ENCODE measurements at places on chromosomes 5 and 9.

DNA sequence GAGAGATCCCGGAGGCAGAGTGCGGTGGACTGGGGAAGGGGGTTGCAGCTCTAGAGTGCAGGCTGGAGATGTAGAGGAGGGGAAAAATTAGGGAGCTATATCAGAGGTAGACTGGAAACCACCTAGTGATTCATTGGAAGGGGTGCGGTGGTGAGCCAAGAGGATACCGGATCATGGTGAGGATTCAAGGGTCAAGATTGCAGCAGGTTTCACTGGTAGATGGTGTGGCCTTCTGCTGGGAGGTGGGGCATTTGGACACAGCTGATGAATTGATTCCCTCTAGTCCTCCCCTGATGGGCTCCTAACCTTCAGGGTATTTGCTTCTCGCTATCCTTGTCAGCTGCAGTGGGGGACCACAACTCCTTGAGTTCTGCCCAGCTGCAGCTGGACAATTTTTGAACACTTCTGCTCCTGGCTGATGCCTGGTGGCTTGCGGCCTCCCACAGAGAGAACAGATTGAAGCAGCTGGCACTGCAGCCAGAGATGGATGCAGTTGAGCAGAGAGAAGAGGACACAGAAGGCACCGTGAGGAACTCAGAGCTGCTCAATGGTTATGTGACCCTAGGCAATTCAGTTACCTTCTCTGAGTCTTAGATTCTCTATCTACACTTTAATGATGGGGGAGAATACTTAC, 134.4 kb upstream of the ABCA1 start:
- no peak for DNase-seq

DNA sequence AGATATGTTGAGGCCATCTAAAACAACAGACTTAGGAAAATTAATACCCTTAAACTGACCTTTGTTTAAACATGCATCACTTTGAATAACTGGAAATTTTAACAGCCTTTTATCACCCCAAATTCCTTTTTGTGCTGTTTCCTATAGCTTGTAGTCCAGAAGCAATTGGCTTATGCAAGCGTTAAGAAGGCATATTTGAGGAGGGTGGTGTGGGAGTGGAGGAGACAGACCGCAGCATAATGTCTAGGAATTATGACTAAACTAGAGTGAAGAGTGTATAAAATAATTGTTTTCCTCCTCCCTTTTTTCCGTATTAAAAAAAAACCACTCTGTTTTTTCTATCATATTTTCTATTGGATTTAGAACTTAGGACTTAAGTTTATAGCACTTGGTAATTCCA, 51.8 kb upstream of the MPDZ start:
- no peak for DNase-seq

GRCh38 chr5:172683645-172684471, 42.8 kb downstream of the NEURL1B start:
- DNase-seq, result peak; percentile 68

DNA sequence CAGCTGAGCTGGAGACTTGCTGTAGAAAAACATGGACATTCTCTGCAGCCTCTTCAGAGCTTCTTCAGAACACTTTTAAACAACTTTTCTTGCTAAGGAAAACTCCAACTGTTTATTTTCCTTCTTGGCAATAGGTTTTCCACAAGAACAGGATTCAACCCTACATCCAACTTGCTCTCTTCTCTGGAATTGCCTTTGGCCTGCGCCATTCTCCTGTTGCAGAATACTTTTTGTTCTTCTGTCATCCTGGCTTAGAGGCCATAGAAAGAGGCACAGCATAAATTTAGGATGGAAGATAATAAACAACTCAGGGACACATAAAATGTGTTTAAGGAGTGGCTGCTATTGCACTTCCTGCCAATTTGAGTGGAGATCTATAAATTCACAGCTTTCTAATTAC, 54.7 kb upstream of the ICE1 start:
- no peak for DNase-seq

- DNase-seq, result no peak
Measured at GRCh38 chr9:128226412-128226801, 23.2 kb downstream of the DNM1 start.

DNA sequence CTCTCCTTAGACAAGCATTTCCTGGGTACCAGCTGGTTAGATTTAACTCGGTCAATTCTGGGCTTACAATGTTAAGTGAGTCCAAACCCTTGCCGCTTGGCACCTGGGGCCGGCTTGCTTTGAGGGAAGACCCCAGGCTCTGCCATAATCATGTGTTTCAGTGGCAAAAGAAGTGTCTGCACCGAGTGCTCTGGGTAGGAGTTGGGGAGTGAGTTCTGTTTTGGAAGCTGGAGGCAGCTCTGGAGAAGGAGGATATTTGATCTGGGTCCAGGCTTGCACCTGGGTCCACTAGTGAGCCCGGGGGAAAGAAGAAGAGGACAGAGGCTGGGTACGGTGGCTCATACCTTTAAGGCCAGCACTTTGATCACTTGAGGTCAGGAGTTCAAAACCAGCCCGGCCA, 8.4 kb upstream of the OLFM1 start:
- DNase-seq, result peak; percentile 22

- no peak for DNase-seq
Measured at GRCh38 chr5:120152472-120152871, 311.6 kb upstream of the PRR16 start.

GRCh38 chr9:95067897-95068296, 249.6 kb downstream of the FANCC start:
- no peak for DNase-seq

DNA sequence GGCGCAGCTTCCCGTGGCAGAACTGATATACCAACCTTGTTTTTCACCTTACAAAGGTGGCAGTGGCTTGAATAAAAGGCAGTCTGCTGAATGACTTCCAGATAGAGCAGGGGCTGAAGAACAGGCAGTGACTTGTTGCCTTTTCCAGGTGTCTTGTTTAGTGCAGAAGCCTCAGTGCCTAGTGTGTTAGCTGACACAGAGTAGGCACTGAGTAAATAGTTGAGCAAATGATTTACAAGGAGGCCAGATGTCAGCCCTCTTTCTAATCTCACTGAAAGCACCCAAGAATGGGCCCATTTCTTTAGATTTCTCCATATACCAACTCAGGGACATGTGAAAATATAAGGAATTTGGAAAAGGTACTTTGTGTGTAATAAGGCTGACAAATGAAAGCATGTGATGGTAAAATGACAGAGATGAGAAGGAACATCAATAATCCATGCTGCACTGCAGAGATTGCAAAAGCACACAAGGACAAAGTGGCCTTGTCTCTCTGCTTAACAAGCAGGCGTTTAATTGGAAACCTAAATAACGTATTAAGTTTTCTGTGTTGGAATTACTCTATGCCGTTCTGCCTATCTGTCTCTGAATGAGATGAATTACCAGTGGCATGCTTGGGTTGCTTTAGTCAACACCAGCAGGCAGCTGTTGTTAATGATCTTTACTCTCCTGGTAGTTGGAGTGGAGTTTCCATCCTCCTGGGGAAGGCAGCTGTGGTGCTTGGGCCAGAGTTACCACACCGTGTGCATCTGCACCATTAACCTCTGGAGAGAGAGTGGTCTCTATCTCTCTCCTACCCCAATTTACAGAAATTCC, 360.1 kb upstream of the C9orf72 start:
- no peak for DNase-seq

DNA sequence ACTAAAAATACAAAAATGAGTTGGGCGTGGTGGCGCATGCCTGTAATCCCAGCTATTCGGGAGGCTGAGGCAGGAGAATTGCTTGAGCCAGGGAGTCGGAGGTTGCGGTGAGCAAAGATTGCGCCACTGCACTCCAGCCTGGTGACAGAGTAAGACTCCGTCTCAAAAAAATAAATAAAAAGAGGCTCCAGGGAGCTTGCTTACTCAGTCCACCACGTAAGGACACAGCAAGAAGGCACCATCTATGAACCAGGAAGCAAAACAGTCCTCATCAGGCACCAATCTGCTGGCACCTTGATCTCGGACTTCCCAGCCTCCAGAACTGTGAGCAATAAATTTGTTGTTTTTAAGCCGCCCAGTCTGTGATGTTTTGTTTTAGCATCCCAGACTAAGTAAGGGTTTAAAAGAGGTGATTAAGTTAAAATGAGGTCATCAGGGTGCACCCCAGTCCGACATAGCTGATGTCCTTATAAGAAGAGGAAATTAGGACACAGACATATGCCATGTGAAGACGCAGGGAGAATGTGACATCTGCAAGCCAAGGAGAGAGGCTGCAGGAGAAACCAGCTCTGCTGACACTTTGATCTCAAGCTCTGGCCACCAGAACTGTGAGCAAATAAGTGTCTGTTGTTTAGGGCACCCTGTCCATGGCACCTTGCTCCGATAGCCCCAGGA, 45.9 kb downstream of the C9orf50 start:
- no peak for DNase-seq

DNA sequence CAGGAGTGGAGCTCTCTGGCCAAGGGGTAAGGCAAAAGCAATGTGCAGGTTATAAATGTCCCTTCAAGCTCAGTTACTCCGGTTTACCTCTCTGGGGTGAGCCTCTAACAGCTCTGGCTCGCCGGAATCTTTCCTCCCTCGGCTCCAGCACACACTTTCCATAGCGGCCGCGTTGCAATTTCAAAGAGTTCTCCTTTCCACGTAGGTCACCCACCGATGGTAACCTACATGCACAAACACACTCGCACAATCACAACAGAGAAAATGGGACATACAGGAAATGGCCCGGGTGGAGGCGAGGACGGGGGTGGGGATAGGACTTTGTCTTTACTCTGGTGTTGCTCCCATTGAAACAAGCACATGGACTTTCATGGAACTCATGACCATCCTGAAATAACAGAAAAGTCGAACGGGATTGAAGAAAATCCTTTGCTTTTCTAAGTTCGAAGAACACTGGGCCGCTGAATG, 1.2 kb downstream of the LHFPL2 start:
- no peak for DNase-seq

DNA sequence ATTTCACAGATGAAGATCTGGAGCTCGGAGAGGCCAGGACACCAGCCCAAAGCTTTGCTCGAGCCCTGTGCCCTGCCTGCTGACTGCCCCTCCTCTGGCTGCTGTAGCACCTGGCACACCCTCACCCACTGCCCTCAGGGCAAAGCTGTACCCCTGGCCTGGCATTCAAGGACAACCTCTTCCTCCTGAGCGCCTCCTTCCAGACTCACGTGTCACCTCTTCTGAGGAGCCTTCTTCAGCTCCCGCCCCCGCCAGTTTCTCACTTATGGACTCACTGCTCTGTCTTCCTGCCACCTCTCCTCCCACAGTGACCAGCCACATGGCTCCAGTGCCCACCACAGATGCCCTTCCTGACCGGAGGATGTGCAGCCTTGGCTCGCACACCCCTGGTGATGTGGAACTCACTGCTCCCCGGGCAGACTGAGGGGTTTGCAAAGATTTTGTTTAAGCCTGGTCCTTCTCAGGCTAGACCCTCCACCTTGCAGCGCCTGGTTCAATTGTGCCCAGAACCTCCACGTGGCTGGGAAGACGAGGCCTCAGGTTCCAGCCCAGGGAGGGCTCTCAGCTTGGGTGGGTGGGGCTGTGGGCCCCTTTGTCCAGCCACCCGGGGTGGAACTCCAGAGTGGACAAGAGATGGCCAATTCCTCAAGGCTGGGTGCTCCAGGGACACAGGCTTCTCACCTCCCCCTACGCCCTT, 46.6 kb upstream of the PHYKPL start:
- DNase-seq, result peak; percentile 56

GRCh38 chr9:12923468-12924009, 148.7 kb downstream of the LURAP1L start:
- DNase-seq, result no peak

DNA sequence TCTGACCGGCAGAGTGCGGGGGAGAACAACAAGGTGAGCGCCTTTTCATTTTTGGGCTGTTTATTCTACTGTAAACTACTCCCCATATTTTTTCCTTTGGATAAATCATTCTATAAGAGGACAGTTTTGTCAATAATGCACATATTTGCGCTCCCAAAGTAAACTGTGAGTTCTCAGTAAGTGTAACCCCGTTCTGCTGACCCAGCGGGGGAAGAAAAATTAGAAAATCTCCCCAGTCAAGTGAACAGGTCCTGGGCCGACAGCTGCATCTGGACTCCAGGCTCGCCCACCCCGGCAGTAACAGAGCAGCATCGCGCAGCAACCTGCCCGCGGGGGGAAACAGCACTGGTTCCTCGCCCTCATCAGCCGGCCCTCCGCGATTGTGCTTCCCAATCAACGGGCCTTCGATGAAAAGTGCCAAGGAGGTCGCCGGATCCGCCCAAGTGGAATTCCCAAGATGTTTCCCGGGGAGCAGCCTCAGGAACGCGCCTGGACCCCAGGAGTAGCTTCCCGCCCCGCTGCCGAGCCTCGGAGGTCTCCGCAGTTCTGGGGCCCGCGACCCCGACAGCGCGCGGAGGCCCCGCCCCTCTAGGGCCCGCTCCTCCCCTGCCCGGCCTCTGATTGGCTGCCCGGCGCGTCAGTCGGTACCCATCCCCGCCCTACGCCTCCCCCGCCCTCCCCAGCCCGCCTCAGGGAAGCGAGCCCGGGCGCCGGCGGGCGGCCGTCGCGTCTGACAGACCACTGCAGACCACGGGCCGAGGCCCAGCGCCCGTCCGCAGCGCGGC, at the start of gene OTULINL:
Gene OTULINL, plus strand, starts transcription at position 687 of the 785 bp plus-strand sequence. CDS start 103 bp downstream, outside the sequence.
- DNase-seq, result peak; percentile 89
